ENCODE measurements at places on chromosomes 5 and 9.

DNA sequence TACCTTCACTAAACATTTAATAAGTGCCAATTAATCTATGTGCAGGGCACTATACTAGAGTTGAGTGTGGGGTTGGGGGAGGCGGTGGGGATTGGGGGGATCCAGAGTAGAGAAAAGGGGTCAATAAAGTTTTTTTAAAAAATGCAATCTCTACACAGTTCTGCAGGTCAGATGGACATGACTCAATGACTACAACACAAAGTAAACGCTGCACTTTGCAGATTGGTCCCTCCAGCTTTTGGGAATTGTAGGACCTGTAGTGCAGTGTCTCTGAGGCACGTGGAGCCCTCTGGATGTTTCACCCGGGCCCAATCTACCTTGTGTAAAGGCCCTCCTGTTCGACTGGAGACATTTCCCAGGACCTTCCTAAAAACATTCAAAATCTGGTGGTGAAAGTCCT lies 43.5 kb downstream of the SEMA6A start:
- peaks cover 83% of the 10 kb centered on the region for H3K4me1 ChIP-seq
- no peak for DNase-seq
- H3K36me3 ChIP-seq, result no peaks in the 10 kb centered on the region
- peak overlapping the region; percentile 59 for H3K27ac ChIP-seq
- H3K4me3 ChIP-seq, result no peak overlapping the region

DNA sequence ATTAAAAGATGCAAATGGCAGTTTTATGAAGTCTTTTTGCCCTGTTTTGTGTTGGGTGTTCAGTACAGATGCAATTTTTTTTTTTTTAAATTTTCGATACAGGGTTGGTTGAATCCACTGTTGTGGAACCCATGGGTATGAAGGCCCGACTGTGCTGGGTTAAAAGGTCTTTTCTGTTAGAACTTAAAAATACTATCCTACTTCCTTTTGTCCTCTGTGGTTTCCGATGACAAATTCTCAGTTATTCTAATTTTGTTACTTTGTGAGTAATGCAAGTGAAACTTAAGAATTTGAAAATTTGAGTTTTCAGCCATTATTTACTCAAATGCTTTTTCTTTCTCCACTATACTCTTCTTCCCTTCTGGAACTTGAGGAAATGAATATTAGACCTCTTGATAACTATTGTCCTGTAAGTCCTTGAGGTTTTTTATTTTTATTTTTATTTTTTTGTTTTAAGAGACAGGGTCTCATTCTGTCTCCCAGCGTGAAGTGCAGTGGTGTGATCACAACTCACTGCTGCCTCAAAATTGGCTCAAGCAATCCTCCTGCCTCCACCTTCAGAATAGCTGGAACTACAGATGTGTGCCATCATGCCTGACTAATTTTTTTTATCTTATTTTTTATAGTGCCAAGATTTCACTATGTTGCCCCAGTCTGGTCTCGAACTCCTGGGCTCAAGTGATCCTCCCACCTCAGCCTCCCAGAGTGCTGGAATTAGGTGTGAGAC lies 67.5 kb downstream of the ZCCHC7 start:
- no peaks in the 10 kb centered on the region for H3K27me3 ChIP-seq
- H3K36me3 ChIP-seq, result no peaks in the 10 kb centered on the region
- no peak overlapping the region for H3K4me3 ChIP-seq
- no peak overlapping the region for H3K27ac ChIP-seq
- no peaks in the 10 kb centered on the region for H3K4me1 ChIP-seq

- H3K27me3 ChIP-seq, result no peaks in the 10 kb centered on the region
- no peak for DNase-seq
- H3K4me3 ChIP-seq, result no peak overlapping the region
- no peak overlapping the region for H3K27ac ChIP-seq
- H3K36me3 ChIP-seq, result no peaks in the 10 kb centered on the region
Observed at GRCh38 chr5:102922111-102922720, 167.1 kb downstream of the PAM start.

GRCh38 chr9:121253162-121253561 lies 14.8 kb upstream of the GSN start:
- no peak for DNase-seq
- H3K36me3 ChIP-seq, result no peaks in the 10 kb centered on the region
- no peak overlapping the region for H3K4me3 ChIP-seq

- no peak overlapping the region for H3K27ac ChIP-seq
- no peaks in the 10 kb centered on the region for H3K4me1 ChIP-seq
- H3K36me3 ChIP-seq, result no peaks in the 10 kb centered on the region
- H3K4me3 ChIP-seq, result no peak overlapping the region
- DNase-seq, result no peak
Observed at GRCh38 chr5:126953640-126954039, 76.7 kb downstream of the MARCHF3 start.

GRCh38 chr5:107338335-107338734 lies 332.4 kb downstream of the EFNA5 start:
- no peak overlapping the region for H3K27ac ChIP-seq
- no peaks in the 10 kb centered on the region for H3K4me1 ChIP-seq
- no peaks in the 10 kb centered on the region for H3K27me3 ChIP-seq
- DNase-seq, result no peak
